ENCODE measurements at places on chromosomes 4 and X.

- no peak for DNase-seq
These were observed 290.9 kb upstream of the LDB2 start for GRCh38 chr4:17189401-17189720.

- no peak for DNase-seq
These were observed 34.7 kb upstream of the PRKX start for GRCh38 chrX:3748052-3748559.

DNA sequence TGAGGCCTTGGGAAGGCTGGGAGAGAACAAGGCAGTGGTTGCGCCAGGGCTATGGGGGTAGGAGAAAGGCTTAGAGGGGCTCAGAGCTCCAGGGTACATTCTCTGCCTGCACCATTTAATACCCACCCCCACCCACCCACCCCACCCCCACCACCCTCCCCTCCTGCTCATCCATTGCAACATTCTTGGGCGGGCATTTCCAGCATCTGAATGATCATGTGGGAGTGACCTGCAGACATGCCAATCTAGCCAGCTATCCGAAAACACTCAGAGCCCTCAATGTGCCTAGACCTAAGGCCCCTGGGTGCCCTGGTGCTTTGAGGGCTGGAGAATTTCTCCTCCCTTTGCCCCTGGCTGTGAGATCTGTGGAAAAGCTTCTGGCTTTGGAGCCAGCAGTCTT, 3.1 kb downstream of the SLC34A2 start:
- DNase-seq, result no peak

DNA sequence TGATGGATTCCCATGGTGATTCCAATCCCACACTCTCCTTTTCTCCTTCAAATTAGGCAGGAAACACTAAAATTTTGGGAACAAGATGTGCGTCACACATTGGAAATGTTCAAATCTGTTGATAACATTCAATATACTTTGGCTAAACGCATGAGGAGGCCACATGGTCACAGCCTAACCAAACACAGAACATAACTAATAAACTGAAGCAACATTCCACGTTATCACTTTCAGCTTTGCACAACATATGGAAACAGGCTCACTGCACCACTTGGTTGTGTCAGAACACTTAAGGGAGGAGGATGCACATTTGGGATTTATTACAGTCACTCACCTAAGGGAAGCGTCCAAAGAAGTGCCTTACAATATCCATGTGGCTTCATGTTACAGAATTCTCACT, 4.7 kb downstream of the SH3RF1 start:
- DNase-seq, result no peak

DNA sequence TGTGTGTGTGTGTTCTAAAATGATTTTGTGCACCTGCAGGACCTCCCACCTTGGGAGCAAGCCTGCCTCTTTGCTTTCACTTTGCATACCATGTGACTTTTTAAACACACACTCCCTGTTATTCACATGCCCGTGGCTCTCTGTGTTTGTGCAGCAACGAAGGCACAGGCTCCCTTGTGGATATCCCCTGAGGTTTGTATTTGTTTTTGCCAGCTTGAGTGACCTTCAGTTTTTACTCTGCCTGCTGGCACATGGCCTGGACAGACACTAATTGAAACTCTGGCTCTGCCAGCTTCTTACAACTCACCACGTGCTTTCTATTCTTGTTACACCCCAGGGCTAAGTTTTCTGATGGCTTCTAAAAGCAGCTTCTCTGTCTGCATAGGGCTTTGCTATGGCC, 885.8 kb downstream of the SH3BGRL start:
- no peak for DNase-seq

GRCh38 chr4:106676173-106676921, 307.8 kb upstream of the GIMD1 start:
- DNase-seq, result no peak

- DNase-seq, result no peak
These were observed 499.6 kb downstream of the PPARGC1A start for GRCh38 chr4:23390246-23390645.

DNA sequence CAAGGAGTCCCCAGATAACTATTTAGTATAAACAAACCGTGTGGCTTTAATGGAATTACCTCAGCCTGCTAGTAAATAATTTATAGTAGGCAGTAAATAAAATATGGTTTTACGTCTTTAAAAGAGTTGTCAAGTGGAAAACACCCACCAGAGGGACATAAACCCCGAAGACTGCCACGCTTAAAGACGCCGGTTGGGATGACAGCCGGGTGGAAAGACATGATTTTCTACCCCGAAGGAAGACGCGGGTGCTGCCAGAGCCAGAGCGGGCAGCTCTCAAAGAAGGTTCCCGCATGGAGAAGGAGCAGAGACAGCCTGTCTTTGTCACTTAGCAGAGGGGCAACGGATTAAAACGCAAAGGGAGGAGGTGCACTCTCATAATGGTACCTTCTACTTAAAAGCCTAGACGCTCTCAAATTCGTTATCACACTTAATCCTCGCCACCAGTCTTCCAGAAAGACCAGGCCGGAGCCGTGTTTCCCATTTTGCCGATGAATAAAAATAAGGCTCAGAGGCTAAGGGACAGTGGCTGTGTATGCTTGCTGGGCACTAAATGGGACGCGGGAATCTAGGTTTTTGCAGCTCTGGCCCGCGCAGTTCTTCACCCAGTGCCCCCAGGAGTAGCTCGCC, 140.5 kb upstream of the ZIC3 start:
- DNase-seq, result no peak

- DNase-seq, result no peak
These were observed 1103.5 kb downstream of the STIM2 start for GRCh38 chr4:27964095-27964494.

DNA sequence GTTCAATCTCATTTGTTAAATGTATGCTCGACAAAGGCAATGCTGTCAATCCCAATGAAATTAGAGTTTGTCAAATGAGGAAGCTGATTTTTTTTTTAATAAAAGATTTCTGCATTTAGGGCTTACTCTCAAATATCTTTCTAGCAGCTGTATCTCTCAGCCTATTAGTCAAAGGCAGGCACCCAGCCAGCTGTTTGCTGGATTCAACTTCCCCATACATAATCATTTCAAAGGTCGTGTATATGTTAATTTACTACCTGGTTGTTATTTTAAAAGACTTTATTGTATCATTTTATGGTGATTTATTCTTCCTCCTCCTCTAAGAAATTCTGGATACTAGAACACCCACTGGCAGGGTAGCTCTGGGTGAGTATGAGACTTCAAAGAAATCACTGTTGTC, 27.1 kb downstream of the RAI2 start:
- no peak for DNase-seq

DNA sequence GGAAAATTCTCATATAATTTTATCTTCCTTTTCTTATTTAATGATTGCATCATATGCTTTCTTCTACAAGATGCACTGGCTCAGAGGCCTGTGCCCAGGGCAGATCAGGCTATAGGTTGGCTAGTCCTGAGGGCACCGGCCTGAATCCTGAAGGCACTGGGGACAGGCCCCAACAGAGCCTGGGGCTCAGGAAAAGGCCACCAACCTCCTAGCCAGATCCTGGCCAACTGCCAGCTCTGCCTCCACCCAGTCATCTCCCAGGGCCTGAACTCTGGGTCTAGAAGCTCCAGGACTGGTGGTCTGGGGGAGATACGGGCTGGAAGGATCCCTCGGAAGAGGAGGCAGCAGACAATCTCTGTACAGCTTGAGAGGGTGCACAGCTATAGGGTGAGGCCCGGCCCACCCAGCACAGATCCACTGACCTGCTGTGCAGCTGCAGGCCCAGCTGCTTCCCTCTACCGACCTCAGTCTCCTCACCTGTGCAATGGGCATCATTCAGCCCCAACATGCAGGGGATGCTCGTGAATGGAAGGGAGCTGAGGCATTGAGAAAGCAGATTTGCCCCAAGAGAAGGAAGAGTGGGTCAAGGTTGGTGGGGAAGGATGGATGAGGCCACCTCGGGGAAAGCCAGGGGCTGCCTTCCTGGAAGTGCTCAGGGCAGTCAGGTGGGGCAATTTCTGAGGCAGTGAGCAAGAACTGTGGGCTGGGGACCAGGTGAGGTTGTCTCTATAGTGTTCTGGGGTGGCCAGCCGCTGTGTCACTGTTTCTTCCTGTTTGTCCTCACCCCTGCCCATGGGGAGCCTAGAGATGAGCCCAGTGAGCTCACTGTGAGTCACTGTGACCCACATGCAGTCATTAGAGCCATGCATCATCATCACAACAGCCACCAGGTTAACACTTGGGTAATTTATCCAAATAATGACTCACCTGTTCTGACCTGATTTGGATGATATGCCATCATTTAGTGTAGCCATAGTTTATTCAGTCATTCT, 22.4 kb upstream of the XAGE2 start:
- DNase-seq, result no peak

- DNase-seq, result no peak
These were observed 182.1 kb upstream of the SMIM31 start for GRCh38 chr4:164571593-164572390.

- no peak for DNase-seq
These were observed 443.4 kb downstream of the BCOR start for GRCh38 chrX:39654183-39654925.

DNA sequence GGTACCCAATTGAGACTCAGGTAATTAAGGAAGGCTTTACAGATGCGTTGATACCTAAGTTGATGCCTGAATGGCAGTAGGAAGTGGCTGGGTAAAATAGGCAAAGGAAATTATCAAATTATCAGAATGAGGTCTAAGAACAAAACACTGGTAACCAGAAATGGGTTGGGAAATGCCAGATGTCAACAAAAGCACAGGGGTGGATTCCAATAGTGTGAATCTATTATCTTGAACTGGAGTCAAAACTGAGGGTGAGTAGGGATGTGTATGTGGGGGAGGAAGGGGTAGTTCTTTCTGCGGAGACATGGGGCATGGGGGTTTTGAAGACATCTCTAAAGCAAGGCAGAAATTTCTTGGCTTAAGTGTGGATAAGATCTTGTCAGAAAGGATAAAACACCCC, 16.0 kb upstream of the SEPTIN6 start:
- DNase-seq, result no peak

DNA sequence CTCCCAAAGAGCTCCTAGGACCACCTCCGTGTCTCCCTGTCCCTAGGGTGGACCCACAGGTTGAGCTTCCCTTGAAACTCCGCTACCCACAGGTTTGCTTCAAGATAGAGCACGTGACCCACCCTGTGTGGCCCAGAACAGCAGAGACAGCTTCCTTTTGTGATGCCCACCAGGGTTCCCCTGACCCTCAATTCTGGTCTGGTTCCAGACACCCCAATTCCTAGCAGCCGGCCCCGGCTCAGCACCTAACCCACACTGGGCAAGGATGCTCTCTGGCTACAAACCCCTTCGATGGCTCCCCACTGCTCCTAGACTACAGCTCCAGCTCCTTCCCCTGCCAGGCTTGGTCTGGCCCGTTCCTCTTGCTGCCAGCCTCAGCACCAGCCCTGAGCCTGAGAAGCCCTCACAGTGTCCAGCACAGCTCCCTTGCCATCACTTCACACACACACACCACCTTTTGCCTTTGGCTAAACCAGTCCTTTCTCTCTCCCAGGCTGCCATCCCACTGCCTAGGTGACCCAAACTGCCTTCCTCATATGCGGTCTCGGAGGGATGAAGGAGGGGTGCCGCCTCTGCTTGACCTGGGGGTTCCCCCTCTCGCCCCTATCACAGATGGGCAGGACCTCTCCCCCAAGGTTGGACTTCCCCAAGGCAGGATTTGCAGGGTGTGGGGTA, 6.2 kb downstream of the PNCK start:
- no peak for DNase-seq

DNA sequence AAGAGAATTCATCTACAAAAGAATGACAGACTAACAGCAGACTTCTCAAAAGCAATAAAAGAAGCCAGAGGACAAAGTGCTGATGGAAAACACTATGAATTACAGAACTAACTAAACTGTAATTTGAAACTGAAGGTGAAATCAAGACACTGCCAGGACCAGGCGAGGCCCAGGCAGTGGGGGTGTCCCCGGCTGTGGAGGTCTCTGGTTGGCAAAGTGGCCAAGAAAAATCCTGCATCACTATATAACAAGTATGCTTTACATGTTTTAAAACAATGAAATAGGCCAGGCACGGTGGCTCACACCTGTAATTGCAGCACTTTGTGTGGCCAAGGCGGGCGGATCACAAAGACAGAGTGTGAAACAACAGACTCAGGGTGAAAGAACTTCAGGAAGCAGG, 32.9 kb downstream of the CHM start:
- DNase-seq, result no peak

DNA sequence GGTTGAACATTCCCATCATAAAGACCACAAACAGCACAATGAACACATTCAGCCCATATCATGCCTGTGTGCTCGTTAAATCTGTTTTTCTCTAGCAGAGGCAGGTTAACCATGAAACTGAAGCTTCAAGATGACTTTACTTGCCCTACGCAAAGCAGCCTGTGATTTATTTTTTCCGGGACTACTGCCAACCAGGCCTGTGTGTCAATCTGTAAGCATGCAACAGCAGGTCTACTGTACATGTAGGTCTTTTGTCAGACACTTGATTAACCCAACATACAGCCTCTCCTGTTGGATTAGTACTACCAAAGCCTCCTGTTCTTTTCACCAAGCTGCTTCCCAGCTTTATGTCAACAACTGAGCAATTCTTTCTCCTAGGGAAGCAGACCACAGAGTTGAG, 85.5 kb upstream of the ACSL1 start:
- DNase-seq, result no peak

- DNase-seq, result no peak
These were observed 84.2 kb upstream of the LANCL3 start for GRCh38 chrX:37487271-37487670.

DNA sequence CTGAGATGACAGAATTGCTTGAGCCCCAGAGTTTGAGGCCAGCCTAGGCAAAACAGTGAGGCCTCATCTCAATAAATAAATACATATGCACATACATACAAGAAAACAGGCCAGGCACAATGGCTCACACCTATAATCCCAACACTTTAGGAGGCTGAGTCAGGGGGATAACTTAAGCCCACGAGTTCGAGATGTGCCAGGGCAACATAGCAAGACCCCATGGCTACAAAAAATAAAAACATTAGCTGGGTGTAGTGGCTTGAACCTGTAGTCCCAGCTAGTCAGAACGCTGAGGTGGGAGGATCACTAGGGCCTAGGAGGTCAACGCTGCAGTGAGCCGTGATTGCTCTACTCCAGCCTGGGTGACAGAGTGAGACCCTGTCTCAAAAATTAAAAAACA, 51.6 kb upstream of the NEUROG2 start:
- no peak for DNase-seq

DNA sequence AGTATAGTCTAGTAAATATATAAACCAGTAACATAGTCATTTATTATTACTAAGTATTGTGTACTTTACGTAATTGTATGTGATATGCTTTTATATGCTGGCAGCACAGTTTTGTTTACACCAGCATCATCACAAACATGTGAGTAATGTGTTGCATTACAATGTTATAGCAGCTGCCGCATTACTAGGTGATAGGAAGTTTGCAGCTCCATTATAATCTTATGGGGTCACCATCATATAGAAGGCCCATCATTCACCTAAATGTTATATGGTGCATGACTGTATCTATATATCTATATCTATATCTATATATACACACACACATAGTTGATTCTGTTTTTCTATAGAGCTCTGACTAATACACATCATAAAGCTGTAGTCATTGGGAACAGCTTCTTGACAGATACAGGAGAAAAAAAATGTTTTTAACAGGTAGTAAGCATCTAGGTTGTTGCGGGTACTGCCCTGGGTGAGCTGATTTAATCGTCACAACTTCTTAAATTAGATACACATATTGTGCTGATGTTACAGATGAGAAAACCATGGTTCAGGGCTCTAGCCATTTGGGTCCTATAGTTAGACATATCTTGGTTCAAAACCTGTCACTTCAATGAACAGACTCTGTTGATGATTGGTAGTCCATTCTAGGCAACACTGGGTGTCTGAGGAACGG, 77.9 kb downstream of the CLNK start:
- no peak for DNase-seq

GRCh38 chr4:23889814-23890341, at the start of gene PPARGC1A:
TSS of gene PPARGC1A (minus strand) at chr4:23890047. CDS start at chr4:23889957, 90 bp downstream.
- DNase-seq, result no peak

- DNase-seq, result no peak
These were observed 85.5 kb downstream of the NHSL2 start for GRCh38 chrX:71996136-71996535.

Measured in glomerular endothelial cell (primary cell).